ENCODE measurements at places on chromosomes 2 and 18. TPM values are rescaled to one million over a fixed set of nuclear protein-coding genes. Genes with fewer than 3 reads are reported as not detected.

Gene TMEM247
- not detected for total RNA-seq

Gene DUSP28
- total RNA-seq = 2.7 TPM

Gene MBP
- 6.9 TPM for total RNA-seq

Gene ZNF892
- total RNA-seq = 3.6 TPM

Gene GULP1
- 3.3 TPM for total RNA-seq

Gene MYO7B
- 0.11 TPM for total RNA-seq

Gene RGPD3
- total RNA-seq = 0.17 TPM

Gene GKN1
- total RNA-seq = not detected

Gene CNDP1
- total RNA-seq = not detected

Gene EGR4
- under 0.01 TPM for total RNA-seq

Gene PHOSPHO2
- 2.7 TPM for total RNA-seq
